ENCODE measurements at places on chromosomes 3 and 15.
A peak's percentile ranks its signal among the peaks of the same experiment; 100 is the strongest.

GRCh38 chr3:107982165-107982564 is 108.7 kb downstream of the CD47 start:
- DNase-seq, result no peak

DNA sequence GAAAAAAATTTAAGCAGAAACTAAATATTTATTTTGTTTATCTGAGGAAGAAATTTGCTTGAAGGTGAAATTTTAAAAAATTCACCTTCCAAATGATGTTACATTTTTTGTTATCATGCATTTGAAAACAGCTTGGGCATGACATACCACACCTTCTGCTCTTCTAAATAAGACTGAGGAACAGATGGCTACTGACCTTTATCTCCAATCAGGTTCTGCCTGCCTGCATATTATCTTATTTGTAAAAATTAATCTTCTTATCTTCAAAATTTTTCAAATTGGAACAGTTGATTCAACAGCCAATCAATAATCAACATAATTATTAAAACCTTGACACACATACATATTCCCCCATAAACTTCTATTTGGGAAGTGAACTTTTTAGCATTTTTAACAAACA is 641.8 kb upstream of the ZNF385D start:
- no peak for DNase-seq

DNA sequence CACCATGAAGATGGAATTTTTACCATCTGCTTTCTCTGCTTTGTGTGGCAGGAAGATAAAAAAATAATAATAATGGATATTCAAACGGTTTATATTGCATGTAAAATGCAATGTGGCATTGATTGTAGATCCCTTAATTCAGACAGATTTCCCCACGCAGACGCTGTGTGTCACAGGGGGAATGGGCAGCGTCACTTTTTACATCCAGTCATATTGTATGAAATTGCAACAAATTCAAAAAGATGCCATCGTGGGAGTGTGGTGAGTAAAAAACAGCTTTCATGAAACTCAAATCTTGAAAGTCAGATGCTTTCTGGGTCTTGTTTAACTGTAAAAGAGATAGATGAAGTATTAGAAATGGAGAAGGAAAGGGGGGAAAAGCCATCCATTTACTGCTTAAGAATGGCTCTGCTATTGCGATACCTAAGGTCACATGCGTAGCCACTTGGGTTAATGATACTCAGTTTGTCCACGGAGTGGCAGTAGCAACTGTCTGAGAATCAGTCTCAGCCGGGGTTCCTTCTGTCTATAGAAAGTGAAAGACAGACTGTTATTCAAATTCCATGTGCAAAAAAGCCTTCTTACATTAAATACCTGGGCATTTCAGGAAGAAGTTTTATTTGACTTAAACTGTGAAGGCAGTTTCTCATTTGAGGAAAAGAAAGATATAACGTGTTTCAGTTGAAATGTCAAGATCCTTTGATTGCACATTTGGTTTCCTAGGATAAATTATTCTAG is 28.5 kb downstream of the BTD start:
- DNase-seq, result peak; percentile 53

- no peak for DNase-seq
Observed at GRCh38 chr15:33209575-33210481, 15.3 kb upstream of the FMN1 start.

DNA sequence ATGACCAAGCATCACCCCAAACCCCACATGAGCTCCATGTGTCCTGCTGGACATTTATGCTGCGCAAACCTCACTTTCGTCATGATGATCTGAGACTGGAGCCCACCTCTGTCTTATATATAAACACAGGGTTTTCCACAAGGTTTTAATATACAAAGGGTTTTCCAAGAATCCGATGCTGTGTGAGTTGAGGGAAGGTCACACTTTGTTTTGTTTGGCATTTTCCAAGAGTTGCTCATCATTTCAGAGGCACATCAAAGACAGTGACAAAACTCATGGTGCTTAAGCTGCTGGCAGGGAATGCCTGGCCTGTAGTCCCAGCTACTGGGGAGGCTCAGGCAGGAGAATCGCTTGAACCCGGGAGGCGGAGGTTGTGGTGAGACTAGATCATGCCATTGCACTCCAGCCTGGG is 20.0 kb downstream of the EFCC1 start:
- DNase-seq, result no peak

- DNase-seq, result no peak
Observed at GRCh38 chr3:7265736-7266135, 404.8 kb downstream of the GRM7 start.

DNA sequence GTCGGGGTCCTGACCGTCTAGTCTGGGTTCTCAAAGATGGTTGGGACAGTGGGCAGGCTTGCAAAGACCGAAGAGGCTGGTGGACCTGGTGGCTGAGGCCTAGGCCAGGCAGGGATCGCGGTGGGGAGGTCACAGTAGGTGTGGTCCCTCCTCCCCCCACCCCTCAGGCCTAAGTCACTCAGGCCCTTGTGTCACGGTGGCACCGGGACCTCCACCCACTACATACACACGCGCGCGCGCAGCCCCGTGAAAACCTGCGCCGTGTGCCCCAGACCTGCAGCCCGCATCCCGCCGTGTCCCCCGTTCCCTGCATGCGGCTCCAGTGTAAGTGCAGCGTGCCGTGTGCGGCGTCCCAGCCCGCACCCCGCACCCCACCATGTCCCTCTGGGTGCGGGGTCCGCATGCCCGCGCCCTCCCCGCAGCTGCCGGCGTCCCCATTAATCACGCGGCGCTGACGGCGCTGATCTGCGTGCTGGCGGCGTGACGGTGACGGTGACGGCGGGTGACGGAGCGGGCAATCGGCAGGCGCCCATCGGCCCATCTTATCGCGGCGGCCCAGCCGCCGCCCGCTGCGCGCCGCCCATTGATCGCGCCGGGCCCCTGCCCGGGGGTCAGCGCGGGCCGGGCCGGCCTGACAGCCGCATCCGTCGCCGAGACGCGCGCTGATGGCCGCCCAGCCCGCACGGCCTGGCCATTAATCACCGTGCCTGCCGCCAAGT is 24.4 kb downstream of the SEC61A1 start:
- DNase-seq, result peak; percentile 41

DNA sequence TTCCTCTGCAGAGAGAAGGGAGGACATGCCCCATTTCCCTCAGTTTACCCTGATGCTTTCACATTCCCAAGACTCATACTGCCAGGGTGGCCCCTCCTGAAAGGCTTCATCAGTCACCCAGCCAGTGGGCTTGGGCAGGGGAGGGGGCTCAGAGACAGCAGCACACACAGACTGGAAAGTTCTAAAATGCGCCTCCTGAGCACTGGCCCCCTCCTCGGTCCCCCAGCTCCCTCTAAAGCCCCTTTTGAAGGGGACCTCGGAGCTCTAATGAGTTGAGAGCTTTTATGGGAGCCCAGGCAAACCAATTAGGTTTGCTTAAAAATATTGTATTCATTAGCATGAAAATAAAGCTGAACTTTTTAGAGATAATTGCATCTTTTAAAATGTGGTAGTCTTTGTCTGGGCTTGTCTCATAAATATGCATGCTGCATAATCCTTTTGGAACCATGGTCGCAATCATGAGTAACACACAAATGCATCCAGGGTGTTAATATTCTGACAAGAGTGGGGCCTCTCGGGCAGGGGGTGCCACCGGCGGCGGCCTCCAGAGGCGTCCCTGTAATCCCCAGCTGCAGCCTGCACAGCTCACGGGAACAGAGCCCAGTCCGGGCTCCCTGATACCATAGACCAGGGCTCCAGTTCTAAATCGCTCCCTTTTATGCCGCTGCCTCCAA is 78.5 kb downstream of the RPLP1 start:
- no peak for DNase-seq

DNA sequence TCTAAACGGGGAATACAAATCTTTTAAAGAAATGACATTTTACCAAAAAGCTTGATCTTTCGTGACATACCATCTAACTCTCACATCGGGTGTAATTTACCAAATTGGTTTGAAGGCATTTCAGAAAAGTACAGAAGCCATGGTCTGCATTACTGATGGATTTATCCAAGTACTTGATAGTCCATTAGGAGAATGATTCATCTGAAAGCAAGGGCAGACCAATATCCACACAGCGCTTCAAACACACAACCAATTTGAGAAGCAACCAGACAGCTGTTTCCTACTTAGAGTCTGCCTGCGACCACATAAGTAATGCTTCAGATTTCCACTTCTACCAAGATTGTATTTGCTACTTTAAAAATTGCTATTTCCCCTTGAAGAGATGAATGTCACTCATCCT is 697.6 kb upstream of the ALCAM start:
- DNase-seq, result no peak

GRCh38 chr15:58590236-58590635 is 158.4 kb downstream of the LIPC start:
- DNase-seq, result no peak

- no peak for DNase-seq
Observed at GRCh38 chr15:70775160-70775559, 11.8 kb upstream of the UACA start.

DNA sequence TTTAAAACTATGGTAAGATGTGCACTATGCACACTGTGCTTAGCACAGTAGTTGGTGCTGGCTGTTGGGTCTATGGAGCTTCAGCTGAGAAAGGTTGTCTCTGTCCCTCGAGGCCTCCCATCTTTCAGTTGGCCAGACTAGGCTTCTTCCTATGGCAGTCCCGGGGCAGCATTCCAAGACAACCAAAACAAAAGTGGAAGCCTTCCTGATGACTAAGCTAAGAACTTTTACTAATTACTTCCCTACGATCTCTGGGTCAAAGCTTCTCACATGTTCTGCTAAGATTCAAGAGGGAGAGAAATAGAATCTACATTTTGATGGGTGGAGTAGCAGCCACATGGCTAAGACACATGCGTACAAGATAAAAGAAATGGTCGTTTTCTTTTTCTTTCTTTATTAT is 342.8 kb downstream of the TUSC7 start:
- no peak for DNase-seq

GRCh38 chr3:126961191-126961790 is 21.6 kb upstream of the PLXNA1 start:
- DNase-seq, result no peak

- no peak for DNase-seq
Observed at GRCh38 chr3:78754066-78754743, 1013.6 kb downstream of the ROBO1 start.

- no peak for DNase-seq
Observed at GRCh38 chr15:29674661-29675533, 147.4 kb downstream of the TJP1 start.

DNA sequence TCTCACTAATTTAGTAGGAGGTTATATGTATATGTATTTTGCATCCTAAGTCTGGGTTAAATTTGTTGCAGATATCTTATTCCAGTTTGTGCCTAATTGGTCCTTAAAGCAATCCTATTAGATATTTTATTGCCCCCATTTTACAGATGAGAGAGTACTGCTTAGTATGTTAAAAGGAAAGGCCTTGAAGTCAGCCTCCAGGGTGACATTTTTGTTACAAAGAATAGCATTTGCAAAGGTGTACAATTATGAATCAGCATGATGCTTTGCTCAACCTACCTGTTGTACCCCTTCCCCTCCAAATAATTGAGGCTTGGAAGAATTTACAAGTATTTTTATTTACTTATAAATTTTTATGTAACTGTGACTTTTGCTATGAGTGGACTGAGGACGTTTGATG is 14.0 kb downstream of the STT3B start:
- DNase-seq, result no peak

DNA sequence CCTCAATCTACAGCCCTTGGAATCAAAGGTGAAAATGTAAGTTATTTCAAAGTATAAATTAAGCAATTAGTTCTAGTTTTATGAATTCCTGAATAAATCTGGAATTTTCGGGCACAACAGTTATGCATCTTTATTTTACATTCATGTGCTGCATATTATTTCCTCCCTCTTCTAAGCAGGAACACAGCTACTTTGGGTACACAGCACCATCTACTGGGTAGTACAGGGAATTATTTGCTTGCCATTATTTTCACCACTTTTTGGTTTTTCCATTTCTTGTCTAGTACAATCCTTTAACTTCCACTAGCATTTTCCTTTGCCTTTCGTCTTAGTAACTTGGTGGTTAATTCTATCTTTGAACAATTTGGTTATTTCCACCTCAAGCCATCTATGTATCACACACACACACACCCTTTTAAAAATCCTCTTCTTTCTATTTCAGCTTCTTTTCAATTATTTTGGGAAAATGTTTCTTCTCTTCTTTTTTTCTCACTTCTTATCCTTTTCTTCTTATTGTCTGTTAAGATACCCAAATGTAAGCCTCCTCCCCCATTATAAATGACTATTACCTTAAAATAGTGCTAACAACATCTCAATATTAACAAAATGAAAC is 451.0 kb downstream of the MFSD1 start:
- DNase-seq, result no peak

DNA sequence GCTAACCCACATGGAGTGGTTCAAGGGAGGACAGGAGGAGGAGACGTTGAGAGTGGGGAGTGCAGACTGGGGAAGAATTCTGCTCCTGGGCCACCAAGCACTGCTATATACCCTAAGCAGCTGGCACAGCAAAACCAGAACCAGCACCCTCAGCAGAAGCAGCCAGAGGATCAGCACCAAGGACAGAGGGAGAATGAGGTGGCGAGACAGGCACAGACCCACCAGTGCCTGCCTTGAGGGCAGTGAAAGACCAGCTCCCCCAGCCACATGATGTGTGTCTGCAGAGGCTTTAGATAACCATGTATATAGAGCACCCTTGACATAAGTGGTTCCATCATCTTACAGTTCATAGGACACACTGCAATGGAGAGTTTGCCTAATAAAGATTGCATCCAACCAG is 319.0 kb downstream of the GABRB3 start:
- DNase-seq, result no peak

- no peak for DNase-seq
Observed at GRCh38 chr3:71657831-71658530, 67.2 kb downstream of the EIF4E3 start.

- peak; percentile 20 for DNase-seq
Observed at GRCh38 chr15:67884514-67885174, 44.8 kb upstream of the RNU6-1 start.

- DNase-seq, result no peak
Observed at GRCh38 chr3:61323094-61323493, 71.8 kb upstream of the FHIT start.

GRCh38 chr3:45092132-45093031 is 53.8 kb downstream of the CDCP1 start:
- DNase-seq, result no peak

- no peak for DNase-seq
Observed at GRCh38 chr15:71203586-71204474, 88.6 kb downstream of the THSD4 start.

DNA sequence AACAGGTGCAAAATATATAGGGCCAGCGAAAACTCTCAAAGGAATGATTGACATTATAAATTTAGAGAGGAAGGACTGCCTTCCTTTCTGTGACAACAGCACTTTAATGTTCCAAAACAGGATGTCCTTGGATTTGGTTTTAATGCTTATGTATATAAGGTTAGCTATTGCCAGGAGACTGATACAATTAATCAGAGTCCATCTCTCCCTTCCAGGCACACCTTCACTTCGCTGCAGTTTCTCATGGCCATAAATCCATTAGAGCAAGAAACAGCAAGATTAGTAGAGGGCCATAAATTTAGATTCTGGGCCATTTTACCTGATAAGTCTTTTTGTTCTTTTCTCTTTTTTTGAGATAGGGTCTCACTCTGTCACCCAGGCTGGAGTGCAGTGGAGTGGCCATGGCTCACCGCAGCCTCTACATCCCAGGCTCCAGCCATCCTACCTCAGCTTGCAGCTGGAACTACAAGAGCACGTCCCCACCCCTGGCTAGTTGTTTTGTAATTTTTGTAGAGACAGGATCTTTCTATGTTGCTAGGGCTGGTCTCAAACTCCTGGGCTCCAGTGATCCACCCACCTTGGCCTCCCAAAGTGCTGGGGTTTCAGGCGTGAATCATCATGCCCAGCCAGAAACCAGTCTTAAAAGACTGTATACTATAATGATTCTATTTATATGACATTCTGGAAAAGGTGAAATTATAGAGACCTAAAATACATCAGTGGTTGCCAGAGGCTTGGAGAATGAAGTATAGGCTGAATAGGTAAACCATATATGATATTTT is 15.7 kb upstream of the TFRC start:
- DNase-seq, result no peak

All from T-helper 2 cell (primary cell).